Naive thymus-derived CD4-positive, alpha-beta T cell (primary cell): ENCODE measurements at places on chromosomes 2 and 18. TPM values are rescaled to one million over a fixed set of nuclear protein-coding genes. Genes with fewer than 3 reads are reported as not detected.
A peak's percentile ranks its signal among the peaks of the same experiment; 100 is the strongest.

- no peak for DNase-seq
These were observed 4.6 kb upstream of the SEH1L start for GRCh38 chr18:12943215-12943614.

DNA sequence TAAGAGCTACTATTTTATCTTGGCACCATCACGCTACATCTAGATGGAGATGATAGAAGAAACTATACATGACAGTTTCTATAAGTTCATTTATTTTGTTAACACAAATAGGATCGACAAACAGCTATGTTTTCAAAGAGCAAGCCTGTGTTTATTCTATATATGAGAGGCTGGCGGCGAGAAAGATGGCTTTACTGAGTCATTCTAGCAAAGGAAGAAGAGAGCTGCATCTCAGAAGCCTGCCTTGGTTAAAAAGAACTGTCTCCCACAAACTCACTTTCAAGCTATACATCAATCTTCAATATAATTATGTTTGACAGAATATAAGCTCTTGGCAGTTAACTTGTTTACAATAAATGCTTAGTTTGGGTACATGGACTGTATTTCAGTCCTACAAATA, 13.0 kb downstream of the SATB2 start:
- DNase-seq = no peak

The RAPH1 gene
- 5.4 TPM for total RNA-seq

- no peak for DNase-seq
These were observed 83.4 kb downstream of the ZFP36L2 start for GRCh38 chr2:43142921-43143438.

GRCh38 chr2:150621526-150622213, 134.2 kb upstream of the RND3 start:
- no peak for DNase-seq

DNA sequence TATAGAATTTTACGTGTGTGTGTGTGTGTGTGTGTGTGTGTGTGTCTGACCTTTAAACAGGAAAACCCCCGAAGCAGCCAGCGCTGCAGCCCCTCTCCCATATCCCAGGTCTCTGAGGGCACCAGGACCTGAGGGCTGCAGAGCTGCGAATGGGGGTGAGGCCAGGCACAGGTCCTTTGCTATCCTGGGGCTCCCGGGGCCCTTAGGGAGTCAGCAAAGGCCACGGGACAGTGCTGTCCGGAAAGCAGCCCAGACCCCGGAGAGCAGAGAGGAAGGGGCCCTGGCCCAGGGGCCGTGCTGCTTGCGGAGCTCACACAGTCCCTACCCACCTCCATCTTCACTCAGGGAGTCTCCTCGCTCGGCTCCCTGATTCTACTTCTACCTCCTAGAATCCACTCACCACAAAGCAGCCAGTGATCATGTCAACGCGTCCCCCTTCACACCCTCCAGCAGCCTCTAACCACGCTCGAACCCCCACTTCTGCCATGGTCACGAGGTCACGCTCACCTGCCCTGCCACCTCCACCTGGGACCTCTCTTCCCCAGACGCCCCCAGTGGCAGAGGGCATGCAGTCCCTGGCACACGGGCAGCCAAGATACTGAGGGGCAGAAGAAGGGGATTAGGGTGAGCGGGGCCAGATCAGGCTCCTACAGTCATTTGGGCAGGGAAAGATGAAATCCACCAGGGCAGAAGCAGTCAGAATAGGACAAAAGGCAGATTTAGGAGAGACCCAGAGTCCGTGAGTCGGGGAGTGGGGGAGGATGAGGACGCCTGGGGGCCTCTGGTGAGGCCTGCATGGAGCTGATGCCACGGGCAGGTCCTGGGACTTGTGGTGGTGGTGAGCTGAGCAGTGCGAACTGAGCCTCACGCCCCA, 86.7 kb downstream of the USP40 start:
- DNase-seq = no peak

DNA sequence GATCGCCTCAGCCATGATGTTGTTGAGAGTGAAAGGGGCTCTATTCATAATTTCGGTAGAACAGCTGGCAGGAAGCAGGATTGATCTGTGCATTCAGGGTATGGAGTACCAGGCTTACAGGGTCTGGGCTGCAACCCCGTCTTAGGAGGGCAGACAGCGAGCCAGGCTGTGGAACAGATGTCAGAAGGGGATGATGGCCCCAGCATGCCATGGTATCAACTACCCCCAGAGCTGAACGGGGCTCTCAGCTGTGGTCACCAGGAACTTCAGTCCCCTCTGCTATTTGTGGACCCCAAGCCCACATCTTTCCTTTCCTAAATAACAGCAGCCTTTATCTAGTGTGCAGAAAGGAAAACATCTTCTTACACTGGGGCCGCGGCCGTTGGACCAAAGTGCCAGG, 422.2 kb upstream of the SALL3 start:
- no peak for DNase-seq

The SLC19A3 gene
- not detected for total RNA-seq

The GKN1 gene
- not detected in 2 replicates for total RNA-seq

The EFHD1 gene
- total RNA-seq = 2.9 TPM

DNA sequence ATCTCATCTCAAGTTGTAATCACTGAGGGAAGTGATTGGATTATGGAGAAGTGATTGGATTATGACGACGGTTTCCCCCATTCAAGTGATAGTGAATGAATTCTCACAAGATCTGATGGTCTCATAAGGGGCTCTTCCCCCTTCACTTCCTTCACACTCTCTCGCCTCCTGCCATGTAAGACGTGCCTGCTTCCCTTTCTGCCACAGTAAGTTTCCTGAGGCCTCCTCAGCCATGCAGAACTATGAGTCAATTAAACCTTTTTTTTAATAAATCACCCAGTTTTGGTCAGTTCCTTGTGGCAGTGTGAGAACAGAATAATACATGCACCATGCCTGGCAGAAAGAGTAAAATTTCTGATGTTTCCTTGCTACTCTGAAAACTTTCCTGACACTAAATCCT, 36.6 kb downstream of the CEP68 start:
- DNase-seq = no peak

DNA sequence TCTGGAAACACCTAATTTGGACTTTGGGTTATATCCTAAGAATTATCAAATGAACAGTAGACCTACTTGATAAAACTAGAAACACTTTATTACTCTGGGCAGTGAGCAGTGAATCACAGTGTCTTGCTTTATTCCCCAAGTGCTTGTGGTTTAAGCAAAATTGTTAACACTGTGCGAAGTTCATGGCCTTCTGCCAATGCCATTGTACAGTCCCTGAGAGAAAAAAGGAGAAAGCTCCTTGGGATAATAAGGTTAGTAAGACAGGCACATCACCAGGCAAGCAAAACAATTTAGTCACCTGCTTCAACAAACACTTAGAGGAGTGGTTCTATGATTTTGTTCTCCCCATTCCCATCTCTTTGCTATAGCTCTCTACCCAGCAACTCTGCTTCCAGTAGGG, 39.8 kb downstream of the ADCYAP1 start:
- no peak for DNase-seq

- no peak for DNase-seq
These were observed 91.3 kb downstream of the ASXL2 start for GRCh38 chr2:25787020-25787419.

The MALL gene
- not detected for total RNA-seq

GRCh38 chr2:218839430-218839829, 7.8 kb upstream of the PRKAG3 start:
- no peak for DNase-seq

DNA sequence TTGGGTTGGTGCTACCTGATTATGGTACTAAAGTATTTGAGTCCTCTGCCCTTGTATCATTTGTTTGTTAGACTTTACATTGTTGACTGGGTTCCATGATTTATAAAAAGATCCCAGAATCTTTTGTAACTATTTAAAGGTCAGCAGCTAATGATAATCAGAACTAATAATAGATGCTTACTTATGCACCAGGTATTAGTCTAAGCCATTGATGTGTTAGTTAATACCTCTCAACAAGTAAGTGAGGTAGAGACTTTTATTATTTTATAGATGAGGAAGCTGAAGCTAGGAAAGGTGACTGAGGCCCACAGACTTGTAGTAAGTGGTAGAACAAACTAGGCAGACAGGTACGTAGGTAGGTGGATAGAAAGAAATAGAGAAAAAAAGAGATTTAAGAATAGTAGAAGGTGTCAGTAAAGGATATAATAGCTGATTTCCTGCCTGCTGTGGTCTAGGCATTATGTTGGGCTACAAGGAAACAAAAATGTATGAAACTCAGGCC, 68.1 kb downstream of the CRIM1 start:
- DNase-seq = no peak

The ITGA4 gene
- 151 TPM for total RNA-seq

- no peak for DNase-seq
These were observed 78.8 kb upstream of the PELI1 start for GRCh38 chr2:64223055-64223454.

- no peak for DNase-seq
These were observed 75.4 kb upstream of the MAP4K3 start for GRCh38 chr2:39512434-39512935.

The ZSWIM2 gene
- not detected for total RNA-seq

DNA sequence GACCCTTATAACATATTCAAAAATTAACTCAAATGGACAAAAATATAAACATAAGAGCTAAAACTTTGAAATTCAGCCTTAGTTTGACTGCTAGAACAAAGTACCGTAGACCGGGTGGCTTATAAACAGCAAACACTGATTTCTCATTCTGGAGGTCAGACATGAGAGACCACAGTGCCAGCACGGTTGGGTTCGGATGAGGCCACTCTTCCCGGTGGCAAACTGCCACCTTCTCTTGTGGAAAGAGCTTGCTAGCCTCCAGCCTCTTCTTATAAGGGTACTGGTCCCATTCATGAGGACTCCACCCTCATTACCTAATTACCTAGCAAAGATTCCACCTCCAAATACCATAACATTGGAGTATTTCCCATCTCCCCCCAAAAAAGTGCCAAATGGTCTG, 91.3 kb downstream of the FAM210A start:
- no peak for DNase-seq

DNA sequence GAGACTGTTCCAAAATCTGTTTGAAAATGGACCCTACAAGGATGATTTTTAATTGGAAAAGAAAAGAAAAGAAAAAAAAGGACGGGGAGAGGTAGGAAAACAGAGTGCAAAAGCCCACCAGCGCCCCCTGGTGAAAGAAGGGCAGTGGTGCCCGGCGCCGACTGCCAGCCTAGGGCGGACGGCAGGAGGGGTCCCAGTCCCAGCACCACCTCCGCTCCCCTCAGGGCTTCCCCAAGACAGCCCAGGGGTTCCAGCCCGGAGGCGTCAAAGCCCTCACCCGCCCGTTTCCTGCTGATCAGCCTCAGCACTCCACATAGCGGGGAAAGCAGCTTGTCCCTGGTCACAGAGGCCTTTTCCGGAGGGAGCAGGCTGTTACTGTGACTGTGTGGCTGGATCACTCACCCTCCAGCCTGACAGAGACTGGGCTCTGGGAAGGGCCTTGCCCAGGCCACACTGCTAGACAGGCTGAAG, 213.9 kb downstream of the TFCP2L1 start:
- peak; percentile 57 for DNase-seq

- no peak for DNase-seq
These were observed 30.1 kb upstream of the MBOAT2 start for GRCh38 chr2:9033385-9034168.

The EVX2 gene
- total RNA-seq = not detected in 2 replicates

The RIT2 gene
- total RNA-seq = not detected

DNA sequence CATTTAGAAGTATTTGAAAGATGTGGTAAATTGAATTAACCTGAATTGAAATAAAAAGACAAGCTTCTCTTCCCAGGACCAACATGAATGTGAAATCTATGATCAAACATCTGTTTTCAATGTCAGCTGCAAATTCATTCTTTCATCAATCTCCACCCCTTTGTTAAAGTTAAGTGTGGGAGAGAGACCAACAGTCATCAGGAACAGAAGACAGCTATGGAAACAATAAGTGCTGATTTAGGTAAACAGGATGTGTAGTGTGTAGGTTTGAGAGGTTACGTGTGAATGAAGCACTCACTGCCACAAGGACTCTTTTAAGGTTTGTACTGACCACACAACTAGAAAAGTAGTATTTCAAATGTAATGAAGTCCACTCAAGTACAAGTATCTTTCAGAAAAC, 1659.8 kb upstream of the CELF4 start:
- DNase-seq = no peak

- no peak for DNase-seq
These were observed 30.3 kb downstream of the SOCS6 start for GRCh38 chr18:70319187-70319586.

GRCh38 chr2:105872830-105873229, 128.1 kb downstream of the NCK2 start:
- DNase-seq = no peak

DNA sequence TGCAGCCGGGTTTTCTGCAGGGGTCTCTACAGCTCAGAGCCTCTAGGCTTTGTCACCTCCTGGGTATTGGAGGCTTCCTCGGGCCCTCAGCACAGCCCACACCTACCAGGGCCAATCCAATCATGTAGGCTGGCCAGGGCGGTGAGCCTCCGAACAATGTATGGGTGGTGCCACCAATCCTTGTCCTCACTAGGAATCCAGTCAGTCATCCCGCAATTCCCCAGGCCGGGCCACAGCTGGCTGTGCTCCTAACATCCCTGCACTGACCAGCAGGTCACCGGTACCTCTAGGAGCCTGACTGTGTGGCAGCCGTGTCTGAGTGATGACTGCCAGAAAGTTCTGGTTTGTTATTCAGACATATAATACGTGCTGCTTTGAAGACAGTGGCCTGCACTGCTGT, 129.4 kb downstream of the SH3RF3 start:
- no peak for DNase-seq

GRCh38 chr2:40431600-40431955, 20.3 kb downstream of the SLC8A1 start:
- no peak for DNase-seq

The IRS1 gene
- 7.1 TPM for total RNA-seq

DNA sequence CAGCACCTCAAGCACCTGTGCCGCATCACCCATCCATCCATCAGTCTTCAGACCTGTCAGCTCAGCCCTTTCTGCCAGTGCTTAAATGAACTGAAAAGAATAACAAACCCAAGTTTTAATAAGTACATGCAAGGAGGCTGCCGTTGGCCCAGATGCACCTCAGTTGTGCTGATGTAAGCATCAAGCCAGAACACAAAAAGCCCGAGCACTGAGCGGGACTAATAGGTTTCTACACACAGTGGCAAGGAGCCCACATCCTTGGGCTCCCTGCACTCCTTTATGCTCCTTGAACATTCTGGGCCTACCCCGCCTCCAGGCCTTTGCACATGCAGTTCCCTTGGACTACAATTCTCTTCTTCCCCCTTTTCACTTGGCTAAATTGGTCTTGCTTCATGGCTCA, 165.6 kb downstream of the ALK start:
- no peak for DNase-seq

The CTNNA2 gene
- not detected for total RNA-seq

GRCh38 chr2:45382744-45383143, 228.3 kb downstream of the SRBD1 start:
- no peak for DNase-seq

DNA sequence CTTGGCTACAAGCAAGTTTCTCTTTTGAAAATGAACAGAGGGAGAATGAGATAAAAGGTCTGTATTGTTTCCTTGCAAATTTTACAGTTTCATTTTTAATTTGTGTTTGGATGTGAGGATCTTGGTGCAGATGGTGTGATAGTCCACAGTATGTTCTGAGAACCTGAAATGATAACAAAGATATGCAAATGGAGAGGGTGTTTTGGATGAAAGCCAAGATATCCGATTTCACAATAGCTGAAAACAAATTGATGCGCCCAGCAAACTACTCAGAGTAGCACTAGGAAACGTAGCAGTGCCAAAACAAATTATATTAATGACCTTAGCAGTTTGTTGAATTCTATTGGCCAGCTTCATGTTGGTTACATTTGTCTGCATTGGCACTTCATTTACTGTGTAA, 683.5 kb downstream of the TMEM182 start:
- no peak for DNase-seq

- no peak for DNase-seq
These were observed 65.2 kb upstream of the RAPH1 start for GRCh38 chr2:203600286-203600685.
